Osteoblast (primary cell): ENCODE measurements at places on chromosomes 4 and X.

- DNase-seq = no peak
Measured at GRCh38 chrX:114152130-114152529, 431.8 kb upstream of the HTR2C start.

- DNase-seq = no peak
Measured at GRCh38 chr4:185411849-185412248, 13.9 kb downstream of the UFSP2 start.

GRCh38 chr4:167233685-167234315, 494 bp downstream of the SPOCK3 start:
- peak; percentile 81 for DNase-seq

GRCh38 chr4:188707036-188707435, 567.8 kb downstream of the TRIML1 start:
- no peak for DNase-seq

GRCh38 chrX:19194285-19195242, 72.3 kb upstream of the ADGRG2 start:
- DNase-seq = peak; percentile 2

DNA sequence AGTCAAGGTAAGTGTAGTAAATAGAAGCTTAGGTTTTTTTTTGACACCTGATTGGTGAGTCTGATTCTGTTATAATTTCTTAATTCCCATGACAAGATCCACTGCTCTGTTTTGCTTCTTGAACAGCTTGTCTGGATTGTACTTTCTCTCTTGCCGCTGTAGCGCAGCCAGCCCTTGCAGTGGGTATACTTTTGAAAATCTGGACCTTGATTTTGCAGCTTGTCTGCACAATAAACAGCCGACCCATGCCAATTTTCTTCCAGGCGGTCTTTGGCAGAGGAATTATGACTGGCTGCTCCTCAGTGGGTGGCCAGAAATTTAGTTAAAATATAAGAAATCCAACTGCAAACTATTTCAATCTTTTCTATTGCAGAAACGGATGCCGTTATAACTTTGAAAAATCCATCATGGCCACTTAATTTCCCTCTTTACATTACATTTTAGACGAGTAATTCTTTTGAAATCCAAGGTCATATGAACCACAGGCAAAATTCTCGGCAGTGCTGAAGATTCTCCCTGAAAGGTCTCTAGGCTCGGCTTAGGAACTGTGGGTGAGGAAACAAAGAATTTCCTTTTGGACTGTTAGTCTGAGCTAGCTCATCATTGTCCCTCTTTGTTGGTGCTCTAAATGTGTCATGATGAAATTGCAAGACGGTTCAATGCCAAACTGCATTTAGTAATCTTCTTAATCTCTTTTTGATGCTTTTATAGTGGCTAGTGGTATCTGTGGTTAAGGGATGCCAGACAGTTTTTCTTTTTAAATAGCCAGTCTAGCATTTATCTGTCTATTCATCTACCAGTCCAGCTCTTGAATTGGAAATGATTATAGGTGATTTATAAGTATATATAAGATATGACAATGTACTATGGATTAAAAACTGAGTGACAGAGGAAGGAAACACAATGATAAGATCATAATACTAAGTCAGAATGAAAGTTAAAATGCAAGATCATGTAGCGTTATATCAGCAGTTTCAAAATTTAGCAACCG, 31.5 kb upstream of the PTTG2 start:
- DNase-seq = peak; percentile 80

GRCh38 chr4:70680934-70681333, 7.4 kb upstream of the UTP3 start:
- no peak for DNase-seq

DNA sequence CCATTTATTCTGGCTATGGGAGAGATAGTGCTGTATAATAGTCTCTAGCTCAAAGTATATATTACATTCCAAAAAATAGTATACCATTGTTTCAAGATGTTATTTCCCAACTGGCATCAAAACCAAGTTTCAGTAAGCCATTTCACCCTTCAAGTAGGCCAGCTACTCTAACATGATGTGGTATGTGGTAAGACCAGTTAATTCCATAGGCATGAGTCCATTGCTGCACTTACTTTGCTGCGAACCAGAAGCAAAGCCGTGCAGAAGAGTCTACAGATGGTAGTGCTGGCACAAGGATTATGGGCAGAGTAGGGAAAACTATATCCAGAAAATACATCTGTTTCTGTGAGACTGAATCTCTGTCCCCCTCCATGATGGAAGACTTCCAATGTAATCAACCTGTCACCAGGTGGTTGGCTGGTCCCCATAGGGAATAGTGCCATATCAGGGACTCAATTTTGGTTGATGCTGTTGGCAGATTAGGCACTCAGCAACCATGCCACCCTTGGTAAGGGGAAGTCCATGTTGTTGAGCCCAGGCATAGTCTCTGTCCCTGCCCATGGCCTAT, 49.8 kb upstream of the HSD17B10 start:
- DNase-seq = peak; percentile 41
